ENCODE measurements at places on chromosomes 11 and 22.

DNA sequence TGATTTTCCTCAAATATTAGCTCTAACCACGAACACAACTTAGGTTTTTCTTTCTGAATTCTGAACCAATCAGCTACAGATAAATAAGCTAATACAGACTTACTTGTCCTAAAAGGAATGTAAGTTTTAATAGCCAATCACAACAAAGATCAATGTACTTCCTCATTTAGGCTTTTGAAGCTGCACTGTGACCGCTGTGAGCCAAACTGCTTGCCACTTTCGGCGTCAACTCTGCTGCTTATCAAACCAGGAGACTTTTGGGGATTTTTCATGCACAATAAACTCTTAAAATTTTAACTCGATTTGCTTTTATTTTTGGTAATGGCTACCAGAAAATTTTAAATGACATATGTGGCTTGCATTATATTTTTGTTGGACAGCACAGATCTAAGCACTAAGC is 92.5 kb downstream of the TMPRSS5 start:
- DNase-seq = no peak

- DNase-seq = no peak
These were observed 27.9 kb downstream of the CABIN1 start for GRCh38 chr22:24039046-24039445.

- DNase-seq = no peak
These were observed 45.3 kb upstream of the NECTIN1 start for GRCh38 chr11:119774172-119774763.

DNA sequence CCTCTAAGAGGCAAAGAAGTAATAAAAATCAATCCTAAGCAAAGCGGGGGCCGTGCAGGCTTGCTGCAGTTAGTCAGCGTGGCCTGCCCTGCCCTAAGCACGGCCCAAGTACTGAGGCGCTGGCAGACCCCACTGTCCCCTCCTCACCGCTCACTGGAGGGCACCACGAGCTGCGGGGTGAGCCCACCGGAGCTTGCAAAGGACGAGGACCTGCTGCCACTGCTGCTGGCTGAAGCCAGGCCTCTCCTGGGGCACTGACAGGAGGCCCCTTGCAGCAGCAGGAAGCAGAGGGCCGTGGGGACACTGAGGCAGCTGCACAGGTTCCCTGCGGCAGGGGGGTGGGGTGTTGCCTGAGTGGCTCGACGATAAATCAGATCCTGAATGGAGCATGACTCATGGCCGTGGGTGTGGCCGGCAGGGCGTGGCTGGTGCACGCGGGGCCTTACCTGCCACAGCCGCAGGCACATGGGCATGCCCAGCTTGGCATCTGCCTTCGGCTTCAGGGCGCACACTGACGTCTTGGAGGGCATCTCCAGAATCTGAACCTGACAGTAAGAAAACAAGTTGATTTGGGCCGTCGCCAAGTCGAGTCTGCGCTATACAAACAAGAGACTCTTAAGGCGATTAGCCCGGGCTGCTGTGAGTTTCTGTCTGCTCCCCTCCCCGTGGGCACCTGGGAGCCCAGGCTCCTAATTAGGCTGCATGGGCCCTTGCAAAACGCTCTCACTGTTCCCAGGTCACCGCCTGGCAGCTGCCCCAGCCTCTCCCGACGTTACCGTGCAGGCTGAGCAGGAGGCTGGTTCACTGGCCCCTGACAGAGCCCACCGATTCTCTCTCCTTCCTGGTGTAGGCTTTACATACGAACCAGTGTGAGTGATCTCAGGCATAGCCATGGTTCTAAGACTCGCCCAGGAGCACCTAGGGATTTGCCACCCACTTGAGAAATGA is 45.9 kb downstream of the TBX1 start:
- no peak for DNase-seq

DNA sequence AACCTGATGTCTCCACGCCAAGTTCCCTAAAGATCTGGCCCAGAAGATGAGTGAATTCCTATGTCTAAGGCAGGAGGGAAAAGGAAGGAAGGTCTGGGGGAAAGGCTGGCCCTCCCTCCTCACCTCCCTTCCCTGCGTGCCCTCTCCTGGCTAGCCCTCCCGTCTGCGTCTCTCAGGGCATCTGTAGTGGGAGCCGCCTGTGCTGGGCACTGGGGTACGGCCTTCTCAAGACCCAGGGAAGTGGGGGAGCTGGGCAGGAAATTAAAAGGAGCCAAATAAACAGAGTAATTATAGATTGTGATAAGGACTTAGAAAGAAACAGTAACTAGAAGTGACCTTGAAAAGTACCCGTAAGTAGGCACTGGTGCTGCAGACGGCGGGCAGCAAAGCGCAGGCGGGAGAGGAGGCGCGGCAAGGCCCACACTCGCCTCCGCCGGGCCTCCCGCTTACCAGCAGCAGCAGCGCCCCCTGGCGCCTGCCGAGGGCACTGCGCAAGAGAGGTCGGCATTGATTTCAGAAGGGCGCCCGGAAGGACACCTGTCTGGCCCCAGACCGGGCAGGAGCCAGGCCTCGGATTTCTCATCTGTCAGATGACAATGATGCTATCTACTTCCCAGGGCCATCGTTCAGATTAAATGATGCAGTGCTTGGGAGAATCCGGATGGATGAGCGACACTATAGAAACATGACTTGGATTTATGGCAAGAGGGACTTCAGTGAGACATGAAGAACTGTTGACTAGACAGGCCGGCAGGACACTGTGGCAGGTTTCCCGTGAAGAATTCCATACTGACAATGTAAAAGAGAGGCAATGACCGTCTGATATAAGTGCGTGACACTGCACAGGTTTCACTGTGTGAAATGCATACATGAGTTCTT is 7.3 kb downstream of the KCNJ1 start:
- peak; percentile 53 for DNase-seq

- peak; percentile 48 for DNase-seq
These were observed 27.3 kb downstream of the ARHGEF17 start for GRCh38 chr11:73335204-73335923.

- DNase-seq = no peak
These were observed 94.8 kb upstream of the PHOX2A start for GRCh38 chr11:72338741-72339140.

- no peak for DNase-seq
These were observed 21.3 kb downstream of the PIWIL4 start for GRCh38 chr11:94588366-94588942.
